Stimulated activated CD4-positive, alpha-beta T cell treated with anti-CD3 and anti-CD28 coated beads, Interleukin-15, amount 100 ng/mL, for 1 hour (primary cell): ENCODE measurements at places on chromosomes 4 and X.

GRCh38 chr4:6001680-6002491, 16.3 kb downstream of the C4orf50 start:
- no peak for DNase-seq

GRCh38 chr4:74451214-74451661, 6.3 kb downstream of the AREG start:
- no peak for DNase-seq

- DNase-seq: no peak
These were observed at the start of gene ANOS1 for GRCh38 chrX:8731559-8732395. ANOS1 (minus strand) TSS chrX:8732137; CDS start chrX:8732036, 101 bp downstream.

GRCh38 chrX:100424012-100424411, 13.9 kb upstream of the PCDH19 start:
- no peak for DNase-seq

- no peak for DNase-seq
These were observed 39.3 kb upstream of the FAM47B start for GRCh38 chrX:34903316-34903715.

DNA sequence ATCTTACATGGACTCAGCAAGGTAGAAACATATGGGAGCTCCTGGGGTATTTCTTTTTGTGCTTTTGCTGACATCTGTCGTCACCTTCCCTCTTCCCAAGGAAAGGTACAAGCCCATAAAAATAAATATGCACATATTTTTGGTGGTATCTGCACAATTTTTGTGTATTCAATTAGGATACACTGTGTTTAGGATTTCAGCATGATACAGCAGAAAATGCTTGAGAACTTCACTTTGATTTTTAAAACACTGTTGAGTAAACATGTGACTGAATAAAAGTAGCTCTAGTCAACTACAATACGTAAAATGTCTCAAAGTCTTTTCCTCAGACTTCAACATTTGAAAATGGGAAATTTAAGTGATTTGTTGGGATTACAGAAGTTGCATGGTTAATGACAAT, 99.4 kb upstream of the SPANXC start:
- no peak for DNase-seq

DNA sequence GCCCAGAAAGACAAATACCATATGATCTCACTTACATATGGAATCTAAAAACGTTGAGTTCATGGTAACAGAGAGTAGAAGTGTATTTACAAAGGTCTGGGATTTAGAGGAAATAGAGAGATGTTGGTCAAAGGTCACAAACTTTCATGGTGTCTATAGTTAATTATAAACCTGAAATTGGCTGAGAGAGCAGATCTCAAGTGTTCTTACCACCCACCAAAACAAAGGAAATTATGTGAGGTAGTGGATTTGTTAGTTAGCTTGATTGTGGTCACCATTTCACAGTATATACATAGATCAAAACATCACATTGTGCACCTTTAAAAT, 186.8 kb downstream of the NWD2 start:
- DNase-seq: no peak

GRCh38 chr4:97457253-97457652, 686.0 kb downstream of the STPG2 start:
- DNase-seq: no peak

DNA sequence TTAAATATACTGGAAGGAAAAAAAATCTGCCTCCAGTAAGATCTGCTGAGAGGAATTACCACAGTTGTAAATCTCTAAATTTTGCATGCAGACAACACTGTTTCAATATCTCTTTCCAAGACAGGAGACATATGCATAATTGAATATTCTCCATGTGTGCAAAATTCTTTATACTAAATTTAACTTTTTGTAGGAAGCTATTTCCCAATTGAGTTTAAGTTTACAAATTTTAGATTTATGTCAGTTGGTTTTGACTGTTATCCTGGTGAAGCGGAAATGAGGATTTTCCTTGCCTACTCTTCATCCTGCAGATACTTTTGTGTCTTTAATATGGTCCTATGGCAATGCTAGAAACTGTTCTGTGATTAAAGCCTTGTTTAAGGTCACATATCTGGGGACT, 1352.9 kb downstream of the FSTL5 start:
- DNase-seq: no peak

DNA sequence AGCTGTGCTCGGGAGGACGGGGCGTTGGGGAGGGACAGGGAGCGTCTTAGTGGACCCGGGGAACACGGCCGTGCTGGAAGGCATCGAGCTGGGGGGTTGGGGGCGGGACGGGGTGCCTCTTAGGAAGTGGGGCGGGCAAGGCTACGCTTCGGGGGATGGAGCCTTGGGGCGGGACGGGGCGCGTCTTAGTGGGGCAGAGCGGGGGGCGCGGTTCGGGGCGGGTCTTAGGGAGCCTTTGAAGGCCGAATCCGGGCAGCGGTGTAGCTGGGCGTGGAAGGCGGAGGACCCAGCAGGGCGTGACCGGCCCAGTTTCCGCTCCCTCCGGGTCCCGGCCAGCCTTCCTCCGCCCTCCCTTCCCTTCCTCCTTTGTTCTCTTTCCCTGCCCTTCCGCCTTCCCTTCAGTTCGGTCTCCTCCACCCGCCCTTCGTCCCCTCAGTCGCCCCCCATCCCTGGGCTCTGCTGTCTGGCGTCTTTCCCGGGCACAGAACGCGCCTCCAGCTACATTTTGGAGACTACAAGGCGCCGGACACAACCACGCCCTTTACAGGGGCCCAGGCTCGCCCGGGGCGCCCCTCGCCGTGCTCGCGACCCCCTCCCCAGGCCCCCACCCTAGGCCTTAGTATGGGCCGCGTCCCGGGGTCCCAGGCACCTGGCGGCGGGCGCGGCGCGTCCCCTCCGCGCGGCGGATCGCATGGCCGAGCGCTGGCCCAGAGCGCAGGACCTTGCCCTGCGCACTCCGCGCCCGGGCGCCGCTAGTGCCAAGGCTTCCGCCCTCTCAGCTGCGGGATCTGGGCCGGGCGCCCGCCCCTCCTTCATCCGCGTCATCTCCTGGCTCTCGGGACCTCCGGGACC, at the start of gene ARSD:
Gene ARSD, minus strand, starts transcription at position 757 of the 852 bp plus-strand sequence. Its CDS starts 64 bp downstream, at position 693.
- no peak for DNase-seq

GRCh38 chr4:24413311-24413784, 171.0 kb downstream of the DHX15 start:
- no peak for DNase-seq

GRCh38 chr4:84622959-84623358, 40.0 kb downstream of the CDS1 start:
- no peak for DNase-seq
